ENCODE measurements at places on chromosomes 4 and X.

- no peak for DNase-seq
Observed at GRCh38 chrX:50117476-50117875, 83.3 kb downstream of the AKAP4 start.

DNA sequence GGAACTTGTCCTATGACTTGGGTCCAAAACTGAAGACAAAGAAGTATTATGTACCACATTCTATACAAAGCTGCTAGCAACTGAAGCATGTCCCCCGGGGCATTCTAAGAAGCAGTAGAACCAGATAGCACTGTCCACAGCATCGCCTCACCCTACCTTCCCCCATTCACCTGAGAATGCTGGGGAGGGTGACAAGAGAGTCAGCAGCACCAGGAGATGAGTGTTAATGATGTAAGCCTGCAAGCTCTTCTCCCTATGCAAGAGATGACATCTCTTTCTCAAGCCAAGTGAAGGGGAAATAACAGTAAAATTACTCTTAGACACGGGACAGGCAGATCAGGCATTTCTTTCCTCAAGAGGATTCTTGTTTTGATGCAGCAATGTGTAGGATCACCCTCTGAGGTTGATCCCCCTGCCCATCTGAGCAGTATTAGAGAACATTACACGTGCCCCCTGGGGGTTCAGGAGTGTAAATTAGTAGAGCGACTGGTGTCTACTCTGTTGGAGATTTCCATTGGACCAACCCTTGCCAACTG lies 13.9 kb upstream of the TLR1 start:
- no peak for DNase-seq

DNA sequence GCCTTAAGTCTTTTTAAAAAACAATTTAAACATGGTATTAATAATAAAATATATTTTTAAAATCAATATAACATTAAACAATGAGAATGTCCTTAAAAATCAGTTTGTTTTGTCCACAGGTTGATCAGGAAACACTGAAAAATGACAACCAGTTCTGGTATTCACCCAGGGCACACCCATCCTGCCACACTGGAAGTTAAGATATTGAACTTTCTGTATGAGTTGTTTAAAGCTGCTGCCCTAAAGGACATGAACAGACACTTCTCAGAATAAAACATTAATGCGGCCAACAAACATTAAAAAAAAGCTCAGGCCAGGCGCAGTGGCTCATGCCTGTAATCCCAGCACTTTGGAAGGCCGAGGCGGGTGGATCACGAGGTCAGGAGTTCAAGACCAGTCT lies 15.0 kb upstream of the HOPX start:
- DNase-seq, result no peak

GRCh38 chr4:94544811-94545210 lies 93.1 kb downstream of the PDLIM5 start:
- no peak for DNase-seq

- DNase-seq, result no peak
Observed at GRCh38 chr4:150962245-150962644, 52.8 kb downstream of the LRBA start.

DNA sequence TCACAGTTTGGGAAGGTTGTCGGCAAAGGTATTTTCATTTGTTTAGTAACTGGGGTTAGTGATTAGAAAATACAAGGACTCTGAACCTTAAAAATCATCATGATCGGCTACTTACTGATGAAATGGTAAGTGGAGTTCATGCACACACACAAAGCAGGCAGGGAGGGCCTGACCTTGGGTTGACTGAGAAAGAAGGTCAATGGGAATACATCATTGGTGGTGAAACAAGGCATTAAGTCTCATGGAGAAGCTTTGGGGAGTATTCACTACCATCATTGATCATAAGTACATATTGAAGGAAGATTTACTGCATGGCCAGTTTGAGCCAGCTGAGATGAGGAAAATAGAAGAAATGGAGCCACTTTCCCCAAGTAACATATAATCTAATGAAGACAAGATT lies 74.4 kb downstream of the LUZP4 start:
- DNase-seq, result no peak

- no peak for DNase-seq
Observed at GRCh38 chr4:87339440-87339839, 16.8 kb upstream of the HSD17B13 start.

- DNase-seq, result no peak
Observed at GRCh38 chr4:48680848-48681568, 99.1 kb downstream of the FRYL start.

DNA sequence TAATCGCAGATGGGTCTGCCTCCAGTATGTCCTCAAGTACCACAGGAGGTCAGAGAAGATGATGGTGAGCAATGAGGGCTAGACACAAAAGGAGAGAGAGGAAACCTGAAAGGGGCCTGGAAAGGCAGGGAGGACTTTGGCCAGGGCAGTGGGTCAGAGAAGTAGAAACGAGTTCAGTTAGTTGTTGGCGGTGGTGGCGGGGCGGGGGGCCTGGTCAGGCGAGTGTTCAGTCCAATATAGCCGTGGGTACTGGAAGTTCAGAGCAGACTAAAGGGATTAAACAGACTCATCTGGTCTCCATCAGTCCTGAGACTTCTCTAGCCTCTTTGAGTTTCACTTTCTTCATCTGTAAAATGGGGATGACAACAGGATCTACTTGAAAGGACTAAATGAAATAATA lies 90.8 kb downstream of the TSPAN5 start:
- DNase-seq, result no peak

- no peak for DNase-seq
Observed at GRCh38 chrX:12583543-12583942, 207.7 kb upstream of the PRPS2 start.

DNA sequence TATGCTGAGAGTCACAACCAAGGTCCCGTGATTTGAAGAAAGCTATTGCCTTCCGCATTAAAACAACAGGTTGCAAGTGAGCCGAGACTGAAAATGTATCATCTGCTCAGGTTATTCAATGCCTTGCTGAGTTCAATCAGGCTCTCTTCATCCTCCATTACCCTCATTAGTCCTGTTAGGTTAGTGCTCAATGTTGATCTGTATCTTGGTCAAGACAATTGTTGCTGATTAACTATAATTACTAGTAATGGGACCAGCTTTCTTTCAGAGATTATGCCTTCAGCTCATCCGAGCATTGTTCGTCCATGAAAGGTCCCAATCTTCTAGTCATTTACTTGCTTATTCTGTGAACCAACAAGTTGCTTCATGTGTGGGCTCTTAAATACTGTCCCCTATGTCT lies 534.6 kb upstream of the FAM241A start:
- no peak for DNase-seq

- no peak for DNase-seq
Observed at GRCh38 chr4:3263053-3263875, 14.3 kb downstream of the MSANTD1 start.

DNA sequence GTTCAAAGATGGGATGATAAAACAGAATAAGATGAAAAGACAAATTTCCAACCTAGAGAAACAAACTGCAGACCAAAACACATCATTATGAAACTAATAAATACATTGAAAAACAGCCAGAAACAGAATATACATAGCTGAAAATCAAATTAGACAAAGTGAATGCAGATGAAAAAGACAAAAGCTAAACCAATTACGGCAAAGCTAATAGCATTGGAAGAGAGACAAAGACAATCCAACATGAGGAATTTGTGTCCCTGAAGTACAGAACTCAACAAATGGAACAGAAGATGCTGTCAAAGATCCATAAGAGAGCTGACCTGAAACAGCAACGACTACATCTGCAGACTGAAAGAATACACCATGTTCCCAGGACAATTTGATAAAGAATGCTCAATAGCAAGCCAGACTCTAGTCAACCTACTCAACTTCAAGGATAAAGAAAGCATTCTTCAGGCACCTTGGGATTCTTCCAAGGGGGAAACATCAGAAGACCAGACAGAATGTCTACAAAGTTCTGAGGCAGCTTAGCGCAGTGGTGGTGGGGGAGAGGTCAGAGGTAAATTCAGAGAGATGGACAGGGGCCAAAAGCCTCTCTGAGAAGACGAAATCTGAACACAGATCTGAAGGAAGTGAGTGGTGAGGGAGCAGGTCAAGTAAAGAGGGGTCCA lies 27.4 kb upstream of the IRAK1 start:
- no peak for DNase-seq

GRCh38 chr4:108080747-108081146 lies 88.0 kb downstream of the LEF1 start:
- no peak for DNase-seq

DNA sequence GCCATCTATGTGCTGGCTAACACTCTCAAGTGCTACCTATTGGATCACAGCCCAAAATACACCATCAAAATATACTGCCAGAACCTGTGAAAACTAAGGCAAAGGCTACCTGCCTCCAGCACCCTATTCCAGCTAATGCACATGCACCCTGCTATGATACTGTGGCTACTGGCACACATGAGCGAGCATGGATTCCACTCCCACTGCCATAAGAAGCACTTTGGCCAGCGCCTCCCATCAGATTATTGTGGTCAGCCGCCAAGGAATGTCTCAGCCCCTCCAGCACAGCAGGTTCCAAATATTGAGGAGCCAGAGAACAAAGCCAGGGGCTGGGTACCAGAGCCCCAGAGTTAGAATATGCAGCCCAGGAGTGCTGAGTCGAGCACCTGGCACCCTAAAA lies 32.5 kb upstream of the TMPRSS11F start:
- DNase-seq, result no peak

DNA sequence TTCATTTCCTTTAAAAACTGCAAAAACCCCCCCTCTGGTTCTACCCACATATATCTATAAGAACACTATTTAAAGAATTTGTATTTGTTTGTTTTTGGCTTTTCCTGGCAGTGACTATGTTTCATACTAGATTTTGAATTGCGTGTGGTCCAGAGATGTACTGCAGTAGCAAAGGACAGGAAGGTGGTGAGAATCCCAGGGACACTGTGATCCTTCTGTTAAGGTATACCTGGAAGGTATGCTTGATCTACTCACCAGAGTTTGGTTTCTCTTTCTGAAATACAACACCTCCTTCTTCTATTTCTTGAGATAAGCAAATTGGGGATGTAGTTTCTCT lies 129.6 kb upstream of the RASGEF1B start:
- no peak for DNase-seq

DNA sequence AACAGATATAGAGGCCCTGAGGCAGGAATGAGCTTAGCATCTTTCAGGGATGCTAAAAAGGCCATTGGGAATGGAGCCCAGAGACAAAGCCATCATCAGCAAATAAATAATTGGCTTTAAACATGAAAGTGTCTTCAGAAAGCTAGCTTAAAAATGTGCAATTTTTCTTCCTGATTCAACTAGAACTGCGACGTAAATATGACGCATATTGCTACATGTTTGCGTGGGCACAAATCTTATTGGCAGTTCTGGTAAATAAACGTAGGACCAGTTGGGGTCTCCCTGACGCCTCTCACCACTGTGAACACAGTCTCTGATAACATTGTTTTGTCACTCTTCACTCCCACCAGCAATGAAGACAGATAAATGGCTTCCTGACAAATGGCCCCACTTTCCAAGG lies 97.3 kb upstream of the SRD5A3 start:
- no peak for DNase-seq

GRCh38 chr4:20151436-20151835 lies 100.3 kb upstream of the SLIT2 start:
- no peak for DNase-seq

- DNase-seq, result no peak
Observed at GRCh38 chr4:2076908-2077536, 17.9 kb downstream of the NAT8L start.

DNA sequence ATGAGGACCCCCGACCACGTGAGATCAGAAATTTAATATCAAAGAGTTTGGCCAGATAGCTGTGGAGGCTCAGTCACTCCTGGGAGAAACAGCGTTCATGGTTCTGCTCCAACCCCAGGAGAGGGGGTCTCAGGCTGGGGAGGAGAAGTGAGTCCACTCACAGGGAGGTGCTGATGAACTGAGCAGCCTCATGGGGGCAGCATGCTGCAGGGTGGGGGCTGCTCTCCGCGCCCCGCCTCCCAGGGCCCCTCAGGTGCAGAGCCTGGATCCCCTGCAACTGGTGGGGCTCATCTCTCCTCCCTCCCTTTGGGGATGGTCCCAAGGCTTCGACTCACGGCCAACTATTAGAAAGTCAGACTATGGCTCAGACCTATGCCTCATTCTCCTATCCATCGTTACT lies 26.6 kb upstream of the C4orf50 start:
- no peak for DNase-seq

GRCh38 chrX:6132970-6133369 lies 95.7 kb downstream of the NLGN4X start:
- no peak for DNase-seq

GRCh38 chr4:88858752-88859151 lies 161.1 kb upstream of the NAP1L5 start:
- no peak for DNase-seq

GRCh38 chr4:8201321-8201781 lies 2.3 kb downstream of the SH3TC1 start:
- no peak for DNase-seq

DNA sequence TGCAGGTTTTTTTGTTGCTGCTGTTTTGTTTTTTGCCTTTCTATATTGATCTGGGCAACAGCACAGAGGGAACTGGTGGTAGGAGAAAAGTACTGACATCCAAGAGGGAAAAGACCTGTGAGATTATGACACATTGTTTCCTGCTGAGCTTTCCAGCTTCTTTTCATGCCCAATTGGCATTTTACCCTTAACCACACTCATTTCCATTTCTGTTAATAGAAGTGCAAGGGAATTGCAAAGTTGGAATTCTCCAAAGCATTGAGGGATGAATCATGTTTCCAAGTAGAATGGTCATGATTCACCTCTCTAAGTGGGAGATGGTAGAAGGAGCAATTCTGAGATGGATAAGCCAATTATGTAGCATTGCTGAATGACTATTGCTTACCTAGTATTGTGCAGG lies 161.5 kb downstream of the PPARGC1A start:
- peak; percentile 22 for DNase-seq

- no peak for DNase-seq
Observed at GRCh38 chr4:77045490-77045889, 30.3 kb downstream of the CCNI start.

DNA sequence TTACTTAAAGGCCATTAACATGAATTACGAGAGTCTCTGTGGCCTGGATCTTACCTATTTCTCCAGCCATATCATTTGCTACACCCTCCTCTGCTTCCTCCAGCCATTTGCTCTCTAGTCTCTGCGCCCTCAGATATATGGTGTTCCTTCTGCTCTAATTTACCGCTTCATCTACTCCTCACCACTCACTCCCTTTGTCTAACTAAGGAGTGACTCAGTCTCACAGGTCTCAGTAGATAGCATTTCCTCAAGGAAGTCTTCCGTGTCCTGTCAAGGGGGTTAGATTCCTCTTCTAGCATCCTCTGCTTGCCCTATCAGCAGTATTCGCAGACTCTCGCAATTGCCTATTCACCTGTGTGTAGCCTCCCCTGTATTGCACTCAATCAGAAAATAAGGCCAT lies 892.1 kb upstream of the INTU start:
- DNase-seq, result no peak

GRCh38 chrX:39149761-39150160 lies 348.5 kb downstream of the MID1IP1 start:
- DNase-seq, result no peak

- no peak for DNase-seq
Observed at GRCh38 chr4:113008135-113008534, 41.3 kb upstream of the ANK2 start.
